ENCODE measurements at places on chromosomes 5 and 9.
A peak's percentile ranks its signal among the peaks of the same experiment; 100 is the strongest.

DNA sequence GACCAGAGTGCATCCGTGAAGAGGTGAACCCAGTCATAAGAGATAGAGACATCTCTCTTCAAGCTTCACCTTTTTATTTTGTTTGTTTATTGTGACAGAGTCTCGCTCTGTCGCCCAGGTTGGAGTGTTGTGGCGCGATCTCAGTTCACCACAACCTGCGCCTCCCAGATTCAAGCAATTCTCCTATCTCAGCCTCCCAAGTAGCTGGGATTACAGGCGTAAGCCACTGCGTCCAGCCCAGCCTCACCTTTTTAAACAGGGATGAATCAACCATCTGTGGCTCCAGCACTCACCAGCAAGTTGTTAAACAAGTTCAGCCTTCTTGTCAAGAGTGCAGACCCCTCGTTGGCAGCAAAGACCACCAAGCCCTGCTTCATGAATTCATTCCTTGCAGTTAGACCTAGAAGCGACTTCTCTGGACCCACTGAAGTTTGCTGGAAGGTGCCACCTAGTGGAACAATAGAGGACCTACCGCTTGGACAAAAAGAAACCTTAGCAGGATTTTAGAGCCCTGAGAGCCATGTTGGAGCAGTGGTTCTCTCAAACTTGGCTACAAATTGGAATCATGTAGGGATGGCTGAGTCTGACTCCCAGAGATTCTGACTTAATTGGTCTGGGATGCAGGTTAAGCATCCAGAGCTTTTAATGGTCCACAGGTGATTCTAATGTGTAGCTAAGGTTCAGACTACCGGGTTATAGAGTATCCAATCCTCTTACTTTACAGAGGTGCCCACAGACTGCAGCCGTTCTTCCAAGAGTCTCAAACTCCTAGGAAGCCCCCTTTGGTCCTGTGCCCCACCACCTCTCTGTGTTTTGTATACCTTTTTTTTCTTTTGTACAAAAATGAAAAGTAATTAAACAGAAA, 10.5 kb upstream of the GALNT10 start:
- H3K27ac ChIP-seq, result no peak overlapping the region
- no peak overlapping the region for H3K4me3 ChIP-seq
- H3K36me3 ChIP-seq, result no peaks in the 10 kb centered on the region
- DNase-seq, result no peak
- no peaks in the 10 kb centered on the region for H3K27me3 ChIP-seq

DNA sequence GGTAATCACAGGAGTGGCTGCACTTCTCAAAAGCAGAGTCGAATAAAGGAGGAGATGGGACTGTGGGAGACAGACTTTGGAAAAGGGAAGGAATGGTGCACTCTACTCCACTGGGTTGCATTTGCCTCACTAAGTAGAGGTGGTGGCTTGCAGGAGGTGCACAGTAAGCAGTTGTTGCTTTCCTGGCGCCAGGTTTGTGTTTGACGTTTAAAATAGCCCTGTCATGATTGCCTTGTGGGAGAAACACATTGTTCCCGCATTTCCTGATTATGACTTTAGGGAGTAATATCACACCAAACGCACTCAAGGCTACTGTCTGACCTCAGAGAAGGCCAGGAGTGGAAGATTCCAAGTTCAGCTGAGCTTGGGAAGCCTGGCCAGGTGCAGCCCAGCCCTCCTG, 36.7 kb downstream of the DMRT1 start:
- no peaks in the 10 kb centered on the region for H3K36me3 ChIP-seq
- H3K27ac ChIP-seq, result no peak overlapping the region
- H3K4me3 ChIP-seq, result no peak overlapping the region
- H3K4me1 ChIP-seq, result no peaks in the 10 kb centered on the region
- H3K27me3 ChIP-seq, result no peaks in the 10 kb centered on the region
- no peak for DNase-seq

- peak overlapping the region; percentile 8 for H3K4me3 ChIP-seq
- no peaks in the 10 kb centered on the region for H3K4me1 ChIP-seq
- DNase-seq, result no peak
- H3K27ac ChIP-seq, result no peak overlapping the region
- no peaks in the 10 kb centered on the region for H3K36me3 ChIP-seq
- H3K27me3 ChIP-seq, result peaks cover 2% of the 10 kb centered on the region
These were observed 1.3 kb downstream of the DMRT1 start for GRCh38 chr9:842635-843426.

DNA sequence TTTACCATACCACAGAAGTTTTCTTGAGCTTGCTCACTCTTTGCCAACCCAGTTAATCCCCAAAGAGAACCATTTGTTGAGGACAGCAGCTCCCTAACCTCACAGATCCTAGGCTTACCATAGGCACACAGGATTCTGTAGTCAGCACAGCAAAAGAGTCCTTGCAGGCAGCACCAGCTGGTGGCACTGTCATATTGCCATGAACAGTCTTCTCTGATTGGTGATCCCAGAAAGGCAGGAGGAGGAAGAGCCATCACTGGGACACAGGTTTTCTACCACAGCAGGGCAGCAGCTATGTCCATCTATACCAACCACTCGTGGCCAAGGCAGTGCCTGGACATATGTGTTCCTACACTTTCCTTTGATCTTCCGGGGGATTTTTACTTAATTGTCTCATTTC, 297.1 kb upstream of the CD180 start:
- H3K4me1 ChIP-seq, result peaks cover 2% of the 10 kb centered on the region
- H3K27me3 ChIP-seq, result no peaks in the 10 kb centered on the region
- H3K36me3 ChIP-seq, result no peaks in the 10 kb centered on the region
- H3K4me3 ChIP-seq, result no peak overlapping the region
- no peak overlapping the region for H3K27ac ChIP-seq

GRCh38 chr9:98751210-98751609, 42.5 kb upstream of the GABBR2 start:
- H3K36me3 ChIP-seq, result peaks cover 20% of the 10 kb centered on the region
- no peaks in the 10 kb centered on the region for H3K4me1 ChIP-seq
- H3K27me3 ChIP-seq, result no peaks in the 10 kb centered on the region

DNA sequence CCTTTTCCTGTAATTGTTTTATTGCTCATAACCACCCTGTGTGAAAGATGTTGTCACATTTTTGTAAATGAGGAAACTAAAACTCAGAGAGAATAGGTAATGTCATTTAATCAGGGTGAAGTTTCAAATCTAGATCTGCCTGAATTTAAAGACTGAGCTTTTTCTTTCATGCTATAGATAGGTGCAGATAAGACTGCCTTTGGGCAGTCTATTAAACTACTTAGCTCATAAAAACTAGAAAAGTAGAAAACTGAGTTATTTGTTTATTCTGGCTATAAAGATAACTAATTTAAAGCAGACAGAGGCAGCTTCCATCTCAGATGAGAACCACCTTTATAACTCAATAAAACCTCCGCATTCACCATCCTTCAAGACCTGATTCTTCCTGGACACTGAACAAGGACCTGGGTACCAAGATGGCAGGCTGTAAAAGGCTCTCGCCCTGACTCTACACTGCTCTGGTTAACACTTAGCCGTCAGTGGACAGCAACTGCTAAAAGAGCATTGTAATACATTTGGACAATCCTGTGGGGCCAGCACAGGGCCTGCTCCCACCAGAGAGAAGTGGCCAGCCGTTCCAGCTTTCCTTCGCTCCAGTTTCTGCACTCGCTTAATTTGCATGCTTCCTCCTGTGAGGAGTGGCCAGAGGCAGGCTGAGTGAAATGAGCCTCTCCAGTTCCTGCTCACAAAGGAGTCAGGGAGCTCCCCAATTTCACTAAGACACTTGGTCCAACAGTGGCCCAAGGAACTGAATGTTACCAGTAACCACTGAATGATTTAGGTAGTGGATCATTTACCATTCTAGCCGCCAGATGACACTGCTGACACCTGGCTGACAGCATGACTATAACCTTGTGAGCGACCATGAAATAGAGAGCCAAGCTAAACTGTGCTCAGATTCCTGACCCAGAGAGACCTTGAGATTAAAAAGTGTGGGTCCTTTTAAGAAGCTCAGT, 566.4 kb downstream of the EFNA5 start:
- no peak overlapping the region for H3K4me3 ChIP-seq
- H3K27me3 ChIP-seq, result no peaks in the 10 kb centered on the region
- no peaks in the 10 kb centered on the region for H3K36me3 ChIP-seq
- no peak for DNase-seq

GRCh38 chr9:126915281-126915816, 767 bp downstream of the RALGPS1 start:
- peak; percentile 79 for DNase-seq
- no peaks in the 10 kb centered on the region for H3K27me3 ChIP-seq
- H3K4me1 ChIP-seq, result no peaks in the 10 kb centered on the region
- no peaks in the 10 kb centered on the region for H3K36me3 ChIP-seq
- peak overlapping the region; percentile 95 for H3K4me3 ChIP-seq
- H3K27ac ChIP-seq, result no peak overlapping the region

GRCh38 chr9:131727795-131728545, 11.9 kb downstream of the RAPGEF1 start:
- no peaks in the 10 kb centered on the region for H3K27me3 ChIP-seq
- peaks cover 6% of the 10 kb centered on the region for H3K4me1 ChIP-seq
- H3K27ac ChIP-seq, result no peak overlapping the region
- H3K36me3 ChIP-seq, result no peaks in the 10 kb centered on the region

DNA sequence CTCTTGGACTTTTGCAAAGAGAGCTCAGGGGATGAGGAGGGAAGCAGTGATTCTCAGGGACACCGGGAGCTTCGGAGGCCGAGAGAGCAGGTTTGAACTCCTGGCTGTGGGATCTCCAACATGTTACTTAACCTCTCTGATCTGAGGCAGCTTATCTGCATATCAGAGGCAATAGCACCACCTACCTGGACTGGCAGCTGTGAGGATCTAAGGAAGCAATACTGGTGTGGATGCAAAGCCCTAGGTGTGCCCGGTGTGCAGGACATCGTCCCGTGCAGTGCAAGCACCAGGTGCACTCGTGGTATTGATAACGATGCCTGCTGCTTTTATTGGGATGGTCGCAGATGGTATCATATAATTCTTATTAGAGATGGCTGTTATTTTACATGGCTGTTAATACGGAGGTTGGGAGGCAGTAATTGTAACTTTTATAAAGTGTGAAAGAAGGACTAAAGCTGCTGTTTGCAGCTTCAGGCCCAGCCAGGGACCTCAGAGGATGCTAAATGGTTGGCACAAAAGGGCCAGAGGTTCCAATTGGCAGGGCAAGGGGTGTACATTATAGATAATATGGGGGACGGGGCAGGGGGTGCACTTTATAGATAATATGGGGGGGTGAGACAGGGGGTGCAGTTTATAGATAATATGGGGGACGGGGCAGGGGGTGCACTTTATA, 14.9 kb downstream of the COL5A1 start:
- DNase-seq, result peak; percentile 10
- H3K27me3 ChIP-seq, result no peaks in the 10 kb centered on the region
- no peaks in the 10 kb centered on the region for H3K4me1 ChIP-seq
- H3K36me3 ChIP-seq, result no peaks in the 10 kb centered on the region

GRCh38 chr5:3827624-3828023, 232.0 kb downstream of the IRX1 start:
- no peak for DNase-seq
- H3K36me3 ChIP-seq, result no peaks in the 10 kb centered on the region

GRCh38 chr9:81305561-81306182, 383.7 kb downstream of the TLE1 start:
- H3K36me3 ChIP-seq, result no peaks in the 10 kb centered on the region
- H3K27ac ChIP-seq, result no peak overlapping the region
- no peak for DNase-seq

DNA sequence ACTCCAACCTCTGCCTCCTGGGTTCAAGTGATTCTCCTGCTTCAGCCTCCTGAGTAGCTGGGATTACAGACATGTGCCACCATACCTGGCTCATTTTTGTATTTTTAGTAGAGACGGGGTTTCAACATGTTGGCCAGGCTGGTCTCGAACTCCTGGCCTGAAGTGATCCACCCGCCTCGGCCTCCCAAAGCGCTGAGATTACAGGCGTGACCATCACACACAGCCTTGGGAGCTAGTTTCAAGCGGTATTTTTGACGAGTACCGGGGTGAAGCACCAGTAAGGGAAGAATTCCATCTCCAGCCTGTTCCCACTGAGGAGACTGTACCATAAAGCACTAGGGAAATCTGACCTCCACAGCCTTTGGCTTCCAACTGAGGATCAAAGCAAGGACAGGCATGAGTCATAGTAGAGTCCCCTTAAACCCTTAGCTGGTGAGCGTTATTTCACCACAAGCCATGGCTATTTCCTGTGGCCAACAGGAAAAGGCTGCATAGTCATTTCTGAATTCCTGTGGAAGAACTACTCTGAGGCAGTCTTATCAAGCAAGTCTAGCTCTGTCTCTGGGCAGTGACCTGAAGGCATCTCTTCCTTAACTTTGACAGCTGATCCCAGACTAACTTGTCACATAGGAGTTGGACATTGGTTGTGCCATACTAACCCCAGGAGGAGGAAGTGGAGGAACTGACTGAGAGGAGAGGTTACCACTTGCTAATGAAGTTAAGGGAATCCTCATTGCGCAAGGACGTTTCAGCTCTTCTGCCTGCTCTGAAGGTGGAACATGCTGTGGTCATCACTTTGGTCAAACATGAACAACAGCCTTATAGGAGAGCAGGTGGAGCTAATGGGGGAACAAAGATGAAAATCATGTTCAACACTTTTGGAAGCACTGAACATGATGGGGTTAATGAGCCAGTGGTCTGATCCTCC, 85.8 kb upstream of the DMRT1 start:
- no peaks in the 10 kb centered on the region for H3K4me1 ChIP-seq
- H3K27me3 ChIP-seq, result no peaks in the 10 kb centered on the region
- no peak overlapping the region for H3K4me3 ChIP-seq
- no peaks in the 10 kb centered on the region for H3K36me3 ChIP-seq
- H3K27ac ChIP-seq, result no peak overlapping the region

- no peaks in the 10 kb centered on the region for H3K36me3 ChIP-seq
- peak overlapping the region; percentile 93 for H3K27ac ChIP-seq
- DNase-seq, result peak; percentile 84
These were observed 71.5 kb downstream of the ARHGAP26 start for GRCh38 chr5:142841511-142842265.

DNA sequence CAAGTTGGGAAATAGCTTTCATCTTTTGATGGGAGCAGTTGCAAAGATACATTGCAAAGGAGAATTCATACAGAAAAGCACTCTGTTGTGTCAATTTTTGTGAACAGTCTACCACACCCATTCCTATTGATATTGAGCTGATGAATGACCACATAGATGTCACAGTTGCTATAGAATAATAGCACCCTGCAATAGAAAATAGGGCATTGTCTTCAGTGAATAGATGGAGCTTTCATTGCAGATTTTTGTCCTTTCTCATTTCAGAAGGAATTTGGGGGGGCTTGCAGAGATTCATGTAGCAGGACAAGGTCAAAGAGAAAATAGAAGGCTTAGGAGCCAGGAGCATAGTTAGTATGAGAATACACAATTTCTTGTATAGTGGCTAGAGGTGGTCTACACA, 237.9 kb downstream of the TMEM38B start:
- H3K4me1 ChIP-seq, result no peaks in the 10 kb centered on the region
- no peaks in the 10 kb centered on the region for H3K27me3 ChIP-seq
- no peak overlapping the region for H3K27ac ChIP-seq
- H3K4me3 ChIP-seq, result no peak overlapping the region

Measured in aorta (tissue), 5 donors.